ENCODE measurements at places on chromosomes 7 and 10. TPM values are rescaled to one million over a fixed set of nuclear protein-coding genes. Genes with fewer than 3 reads are reported as not detected.

Gene GLCCI1
- total RNA-seq: 10.0 TPM

Gene TNKS2
- total RNA-seq: 25.6 TPM

Gene SLC26A4
- 5.6 TPM for total RNA-seq

Gene COL1A2
- 0.21 TPM for total RNA-seq

Gene CEP41
- total RNA-seq: 21.6 TPM

Gene DRGX
- total RNA-seq: not detected

Gene PPP1R17
- not detected for total RNA-seq

Gene MEPCE
- 70.3 TPM for total RNA-seq
